Astrocyte (in vitro differentiated cells and primary cell): ENCODE measurements at places on chromosomes 5 and 9.
A peak's percentile ranks its signal among the peaks of the same experiment; 100 is the strongest.

DNA sequence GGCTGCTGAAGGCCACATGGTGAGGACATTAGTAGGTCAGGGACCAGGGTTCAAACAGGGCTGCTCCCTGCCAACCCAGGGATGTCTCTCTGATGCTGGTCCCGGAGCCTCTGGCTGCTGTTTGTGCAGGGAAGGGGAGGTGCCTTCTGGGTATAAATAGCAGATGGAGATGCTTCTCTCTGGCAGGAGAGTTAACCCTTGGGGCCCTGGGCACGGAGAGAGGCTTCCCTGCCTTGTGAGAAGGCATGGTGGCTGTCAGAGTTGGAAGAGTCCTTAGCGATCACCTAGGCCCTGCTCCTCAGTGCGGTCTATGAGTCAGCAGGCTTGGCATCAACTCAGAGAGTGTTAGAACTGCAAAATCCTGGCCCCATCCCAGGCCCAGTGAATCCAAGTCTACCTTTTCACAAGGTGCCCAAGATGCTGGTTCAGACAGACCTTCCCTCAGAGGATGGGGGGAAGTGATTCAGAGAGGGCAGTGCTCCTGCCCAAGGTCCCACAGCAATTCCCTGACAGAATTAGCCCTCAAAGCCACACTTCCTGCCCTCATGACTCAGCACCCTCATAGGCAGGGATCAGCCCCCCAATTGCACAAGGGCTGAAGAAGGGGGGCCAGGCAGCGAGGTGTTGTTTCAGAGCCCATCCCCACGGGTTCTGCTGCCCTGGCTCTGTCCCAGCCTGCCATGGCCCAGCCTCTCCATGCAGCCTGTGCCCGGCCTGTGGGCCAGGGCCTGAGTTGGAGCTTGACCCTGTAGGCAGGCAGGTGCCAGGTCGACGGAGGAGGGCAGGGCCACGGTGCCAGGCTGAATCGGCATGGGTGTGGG, 25.6 kb downstream of the CAMK2A start:
- DNase-seq: peak; percentile 89

GRCh38 chr9:112174965-112175795, at the start of gene SUSD1:
SUSD1 (minus strand) TSS chr9:112175297; CDS start chr9:112175235, 62 bp downstream.
- DNase-seq: no peak

DNA sequence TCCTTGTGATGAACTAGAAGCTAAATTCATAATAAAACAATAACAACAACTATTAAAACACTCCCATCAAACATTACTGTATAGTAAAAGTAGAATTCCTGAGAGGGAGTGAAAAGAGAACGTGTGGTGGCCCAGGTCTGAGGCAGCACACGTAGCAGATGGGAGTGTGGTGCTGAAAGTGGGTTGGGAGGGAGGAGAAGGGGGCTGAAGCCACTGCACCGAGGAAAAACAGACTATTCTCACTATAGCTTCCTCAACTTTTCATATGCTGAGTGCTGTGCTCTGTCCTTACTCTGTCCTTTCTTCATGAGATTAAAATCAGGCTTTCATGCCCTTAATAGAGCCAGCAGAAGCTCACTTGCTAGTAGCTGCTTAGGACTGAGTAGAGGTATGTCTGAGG, 170.9 kb downstream of the PCSK1 start:
- DNase-seq: no peak

GRCh38 chr9:1276474-1276873, 226.3 kb downstream of the DMRT2 start:
- no peak for DNase-seq

DNA sequence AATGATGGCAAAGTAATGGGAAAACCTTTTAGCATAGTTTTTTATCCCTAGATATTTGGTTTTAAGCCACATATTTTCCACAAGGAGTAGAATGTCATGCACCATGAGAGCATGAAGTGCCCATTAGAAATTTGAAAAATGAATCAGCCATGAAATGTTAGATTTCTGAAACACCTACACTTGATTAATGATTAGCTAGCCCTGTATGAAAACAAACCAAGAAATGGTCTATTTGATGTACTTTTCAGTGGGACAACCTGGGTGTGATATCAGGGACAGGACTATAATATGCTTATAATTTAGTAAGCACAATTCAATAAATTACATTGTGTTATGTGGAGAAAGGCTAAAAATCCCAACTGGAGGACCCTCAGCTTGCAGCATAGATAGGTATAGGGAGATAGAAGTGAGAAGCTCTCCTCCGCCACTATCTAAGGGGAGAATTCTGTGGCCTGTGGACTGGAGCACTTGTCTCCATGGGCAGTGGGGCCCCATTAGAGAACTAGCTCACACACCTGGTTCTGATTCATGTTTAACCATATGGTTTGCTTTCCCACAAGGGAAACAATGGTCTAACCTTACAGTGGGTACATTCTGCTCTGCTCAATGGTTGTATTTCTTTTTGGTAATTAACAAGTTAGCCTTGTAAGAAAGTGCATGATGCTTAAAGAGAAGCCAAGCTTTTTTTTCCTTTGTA, 35.2 kb downstream of the NUP214 start:
- no peak for DNase-seq

GRCh38 chr9:121024237-121024636, 25.8 kb downstream of the C5 start:
- no peak for DNase-seq

DNA sequence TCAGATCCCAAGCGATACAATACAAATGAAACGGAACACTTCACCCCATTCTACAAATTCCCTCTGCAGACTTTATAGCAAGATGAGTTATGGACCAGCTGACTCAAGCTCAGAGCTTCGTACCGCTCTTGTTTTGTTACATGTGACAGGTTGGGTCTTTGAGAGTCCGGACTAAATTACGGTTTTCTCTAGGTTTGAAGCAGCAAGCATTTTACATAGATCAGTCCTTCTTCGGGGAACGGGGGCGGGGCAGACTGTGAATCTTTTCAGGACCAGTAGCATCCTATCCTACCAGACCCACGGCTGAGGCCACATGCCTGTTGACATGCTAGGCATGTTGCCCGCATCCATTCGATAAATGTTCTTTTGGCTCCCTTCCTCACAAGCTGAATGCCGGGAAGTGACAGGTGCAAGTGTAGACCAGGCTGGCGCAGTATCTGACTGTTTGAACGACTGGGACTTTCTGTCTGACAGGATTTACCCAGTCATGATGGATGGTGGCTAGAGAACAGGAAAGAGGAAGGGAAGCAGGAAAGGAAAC, 811.0 kb upstream of the GRAMD2B start:
- peak; percentile 29 for DNase-seq

- peak; percentile 12 for DNase-seq
Measured at GRCh38 chr9:86637515-86637914, 283.3 kb upstream of the TUT7 start.
